Hepatocyte (in vitro differentiated cells): ENCODE measurements at places on chromosomes 7 and 10. TPM values are rescaled to one million over a fixed set of nuclear protein-coding genes. Genes with fewer than 3 reads are reported as not detected.

DNA sequence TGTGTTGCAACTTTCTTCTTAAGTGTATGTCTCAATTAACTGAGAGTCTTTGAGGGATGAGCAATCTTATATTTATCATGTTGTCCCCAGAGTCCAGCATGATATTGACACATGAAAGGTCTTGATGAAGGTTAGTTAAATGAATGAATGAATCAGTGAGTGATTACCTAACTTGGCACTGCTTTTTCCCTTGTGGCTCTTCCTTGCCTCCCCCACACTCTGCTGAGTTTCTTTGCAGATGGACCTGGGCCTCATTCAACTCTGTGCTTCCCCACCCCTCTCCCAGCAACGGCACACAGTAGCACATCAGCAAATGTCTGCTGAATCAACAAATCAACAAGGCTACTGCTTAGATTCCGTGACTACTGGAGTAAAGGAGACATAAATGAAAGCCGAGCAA, 235.1 kb upstream of the CXCL12 start:
- no peak for DNase-seq

DNA sequence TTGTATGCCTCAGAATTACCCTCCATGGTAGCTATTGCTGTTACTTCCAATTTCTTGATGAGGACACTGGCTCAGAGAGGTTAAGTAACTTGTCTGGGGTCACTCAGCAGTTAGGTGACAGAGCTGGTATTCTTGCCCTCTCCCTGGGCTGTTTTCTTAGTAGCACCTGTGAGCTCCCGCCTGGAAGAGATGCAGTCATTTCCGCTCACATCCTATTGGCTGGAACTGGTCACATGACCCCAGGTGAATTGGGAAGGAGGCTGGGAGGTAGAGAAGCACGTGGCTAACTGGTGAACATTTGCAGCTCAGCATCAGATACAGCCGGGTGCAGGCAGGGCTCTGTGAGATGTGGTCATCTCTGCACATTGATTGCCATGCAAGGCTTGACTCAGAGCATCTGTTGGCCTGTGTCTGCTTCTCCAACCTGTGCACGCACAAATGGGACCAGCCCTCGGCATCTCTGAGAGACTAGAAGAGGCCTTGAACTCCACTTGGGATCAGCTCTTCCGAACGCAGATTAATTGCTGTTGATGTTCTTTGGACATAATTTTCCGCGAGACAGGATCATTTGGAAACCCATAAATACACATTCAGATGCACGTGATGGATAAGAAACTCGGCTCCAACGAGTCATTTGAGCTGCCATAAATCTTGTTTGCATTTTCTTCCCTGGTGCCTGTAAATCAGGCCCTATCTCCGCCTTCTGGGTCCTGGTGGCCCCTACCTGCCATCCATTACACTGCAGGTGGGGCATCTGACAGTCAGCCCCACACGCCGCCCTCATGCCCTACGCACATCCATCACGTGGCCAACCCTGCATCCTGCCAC, 42.8 kb downstream of the MYL10 start:
- peak; percentile 80 for DNase-seq

DNA sequence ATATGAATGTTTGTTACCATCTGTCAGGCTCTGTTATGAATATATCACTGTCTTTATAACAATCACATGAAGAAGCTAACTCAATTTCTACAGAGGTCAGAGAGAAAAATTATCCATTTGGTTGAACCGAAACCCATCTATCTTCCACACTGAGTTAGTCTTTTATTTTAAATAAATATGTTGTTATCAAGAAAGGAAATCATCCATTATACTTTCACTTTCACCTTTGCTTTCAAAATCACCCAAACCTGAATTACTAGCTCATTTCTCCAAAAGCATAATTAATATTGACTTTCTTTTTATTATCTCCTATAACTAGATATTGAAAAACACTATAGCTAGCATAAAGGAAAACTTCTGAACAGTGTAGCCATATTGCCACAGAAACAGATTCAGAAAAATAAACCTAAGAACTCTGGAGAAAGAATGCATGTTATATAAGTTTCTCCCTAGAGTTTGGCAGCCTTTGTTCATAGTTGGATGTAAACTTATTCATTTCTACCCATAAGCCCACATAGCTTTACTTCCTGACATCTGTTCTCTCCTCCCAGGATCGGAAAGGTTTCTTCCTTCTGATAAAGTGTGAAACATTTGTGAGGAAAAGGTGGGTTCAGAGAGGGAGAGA, 66.0 kb downstream of the NPSR1 start:
- no peak for DNase-seq

DNA sequence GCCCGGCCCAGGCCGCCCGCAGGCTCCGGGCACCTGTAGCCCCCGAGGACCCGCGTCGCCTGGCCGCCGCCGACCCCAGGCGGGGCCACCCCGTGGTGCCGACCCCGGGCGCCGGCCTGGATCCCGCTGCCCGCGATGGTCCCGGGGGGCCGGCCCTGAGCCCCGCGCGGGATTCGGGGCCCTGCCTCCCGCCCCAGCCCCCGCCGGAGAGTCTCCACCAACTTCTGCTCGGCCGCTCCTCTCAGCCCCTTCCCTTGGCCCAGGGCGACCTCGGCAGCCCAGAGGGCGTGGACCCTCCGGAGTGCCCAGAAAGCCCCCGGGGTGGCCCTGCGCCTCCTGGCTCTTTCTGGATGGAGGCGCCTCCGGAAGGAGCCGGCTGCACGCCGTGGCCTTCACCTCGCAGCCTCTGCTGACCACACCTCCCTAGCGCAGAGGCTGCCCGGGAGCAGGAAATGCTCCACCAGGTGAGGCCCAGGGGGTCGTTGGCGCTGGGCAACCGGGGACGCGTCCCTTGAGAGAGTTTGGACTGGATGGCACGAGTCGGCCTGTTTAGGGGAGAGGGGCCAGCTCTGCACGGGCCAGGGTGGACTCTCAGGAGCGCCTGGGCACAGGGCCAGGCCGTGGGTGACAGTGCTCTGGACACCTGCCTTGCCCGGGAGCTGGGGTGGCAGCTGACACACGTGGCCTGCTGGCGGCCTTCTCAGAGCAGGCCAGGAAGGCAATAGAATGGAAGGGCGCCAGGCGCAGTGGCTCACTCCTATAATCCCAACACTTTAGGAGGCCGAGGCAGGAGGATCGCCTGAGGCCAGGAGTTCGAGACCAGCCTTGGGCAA, 529 bp downstream of the ZNF853 start:
- DNase-seq = peak; percentile 41

Gene CALD1
- total RNA-seq = 207 and 219 TPM in 2 replicates

Gene HABP2
- total RNA-seq = 102 and 109 TPM in 2 replicates

DNA sequence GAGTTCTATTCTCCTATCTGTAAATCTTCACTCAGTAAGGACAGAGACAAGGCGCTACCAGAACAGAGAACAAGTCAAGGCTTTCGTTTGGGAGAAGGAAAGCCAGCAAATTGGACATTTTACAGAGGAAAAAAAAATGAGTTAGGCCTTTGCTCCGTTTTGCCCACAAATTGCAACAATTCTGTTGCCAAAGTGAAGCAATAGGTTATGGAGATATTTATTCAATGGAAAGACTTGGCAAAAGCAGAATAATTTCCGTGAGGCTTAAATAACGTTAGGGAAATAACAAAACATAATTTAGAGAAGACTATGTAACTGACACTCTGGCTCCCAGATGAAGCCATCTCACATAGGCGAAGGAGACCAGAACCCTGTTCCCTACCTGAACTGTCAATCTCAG, 67.5 kb downstream of the MKX start:
- DNase-seq = no peak

DNA sequence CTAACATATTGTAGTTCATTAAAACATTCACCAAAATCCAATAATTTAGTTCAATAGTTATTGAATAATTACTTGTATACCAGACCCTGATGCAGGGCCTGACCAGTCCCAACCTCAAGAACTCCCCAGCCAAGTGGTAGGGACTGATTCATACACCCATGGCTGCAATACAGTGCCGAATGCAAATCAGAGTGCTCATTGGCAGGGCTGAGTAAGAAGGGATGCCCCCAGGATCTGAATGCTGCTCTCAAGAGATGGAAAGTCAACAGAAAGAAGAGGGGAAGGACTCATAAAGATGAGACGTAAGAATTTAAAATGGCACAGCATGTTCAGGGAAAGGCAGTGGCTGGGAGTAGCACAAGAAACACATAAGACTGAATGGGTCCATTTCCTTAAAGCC, 29.9 kb downstream of the ZNF438 start:
- no peak for DNase-seq

- no peak for DNase-seq
Measured at GRCh38 chr10:45091968-45092367, 91.2 kb downstream of the ZNF22 start.

Gene UCMA
- not detected in 2 replicates for total RNA-seq

DNA sequence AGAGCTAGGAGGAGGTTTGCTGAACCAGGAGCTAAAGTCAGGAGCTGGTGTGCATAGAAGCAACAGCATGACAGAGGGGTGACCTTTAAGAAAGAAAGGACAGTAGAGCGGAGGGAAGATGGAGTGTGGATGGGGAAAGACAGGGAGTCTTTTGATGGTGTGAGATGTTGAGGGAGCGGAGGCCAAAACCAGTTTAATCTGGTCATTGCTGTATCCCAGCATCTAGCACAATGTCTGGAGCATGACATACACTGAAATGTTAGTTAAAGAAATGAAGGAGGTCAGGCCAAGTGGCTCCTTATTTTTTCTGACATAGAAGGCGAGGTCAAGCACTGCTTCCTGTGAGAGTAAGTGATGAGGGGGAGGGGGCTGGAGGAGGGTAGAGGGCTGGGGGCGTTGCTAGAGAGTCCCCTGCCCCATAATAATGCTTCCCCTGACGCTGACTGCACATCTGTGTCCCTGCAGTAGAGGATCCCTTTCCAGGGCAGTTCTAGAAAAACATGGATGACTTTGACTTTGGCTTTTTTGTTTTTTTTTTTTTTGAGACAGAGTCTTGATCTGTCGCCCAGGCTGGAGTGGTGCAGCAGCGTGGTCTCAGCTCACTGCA, 70.2 kb downstream of the ZNF467 start:
- no peak for DNase-seq

GRCh38 chr7:14381306-14381705, 391.8 kb upstream of the ETV1 start:
- DNase-seq = no peak
